ENCODE measurements at places on chromosomes 11 and 22. TPM values are rescaled to one million over a fixed set of nuclear protein-coding genes. Genes with fewer than 3 reads are reported as not detected.

Gene ZW10
- 7.8 TPM for total RNA-seq

Gene HORMAD2
- total RNA-seq = 1.6 TPM

DNA sequence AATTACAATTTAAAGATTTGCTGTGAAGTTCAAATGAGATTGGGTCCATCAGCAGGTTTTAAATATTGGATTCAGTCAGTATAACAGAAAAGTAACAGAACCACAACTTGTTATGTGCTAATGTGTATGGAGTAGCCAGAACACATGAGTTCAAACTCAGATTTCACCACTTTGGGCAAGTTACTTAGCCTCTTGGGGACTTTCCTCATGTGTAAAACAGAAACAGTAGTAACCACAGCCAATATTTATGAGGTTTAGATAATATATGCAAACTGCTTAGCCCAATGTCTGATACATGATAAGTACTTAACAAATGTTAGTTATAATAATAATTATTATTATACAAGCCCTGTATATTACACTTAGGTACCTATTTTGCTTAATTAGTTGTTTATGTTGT is 21.8 kb upstream of the SLC5A12 start:
- H3K36me3 ChIP-seq = no peaks in the 10 kb centered on the region
- H3K4me3 ChIP-seq = no peak overlapping the region
- no peaks in the 10 kb centered on the region for H3K27me3 ChIP-seq
- no peak overlapping the region for H3K27ac ChIP-seq

DNA sequence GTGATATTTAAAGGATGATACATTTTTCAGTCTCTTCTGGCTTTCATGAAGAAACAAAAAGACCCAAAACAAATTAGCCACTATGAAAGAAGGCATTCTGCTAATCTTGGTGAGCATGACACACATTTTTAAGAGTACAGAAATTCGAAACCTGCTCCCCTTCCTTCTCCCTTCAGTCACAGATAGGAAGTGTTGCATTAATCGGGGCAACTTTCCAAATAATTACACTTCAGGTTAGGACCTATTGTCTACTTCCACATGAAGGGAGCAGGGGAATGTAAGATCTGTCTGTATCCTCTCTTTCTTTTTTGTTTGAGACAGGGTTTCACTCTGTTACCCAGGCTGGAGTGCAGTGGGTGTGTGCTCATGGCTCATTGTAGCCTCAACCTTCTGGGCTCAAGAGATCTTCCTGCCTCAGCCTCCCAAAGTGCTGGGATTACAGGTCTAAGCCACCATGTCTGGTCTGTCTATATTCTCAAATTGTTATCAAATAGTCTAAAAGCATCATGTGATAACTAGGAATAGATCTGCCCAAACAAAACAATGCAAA is 45.8 kb downstream of the NCAM1 start:
- no peak overlapping the region for H3K27ac ChIP-seq
- no peak overlapping the region for H3K4me3 ChIP-seq

- H3K27ac ChIP-seq = no peak overlapping the region
- H3K4me3 ChIP-seq = no peak overlapping the region
- H3K4me1 ChIP-seq = no peaks in the 10 kb centered on the region
- H3K27me3 ChIP-seq = no peaks in the 10 kb centered on the region
- H3K36me3 ChIP-seq = no peaks in the 10 kb centered on the region
Measured at GRCh38 chr11:23674866-23675265, 814.6 kb upstream of the CCDC179 start.

GRCh38 chr11:126113963-126114362 is 51.3 kb upstream of the CDON start:
- peak; percentile 79 for DNase-seq
- no peaks in the 10 kb centered on the region for H3K36me3 ChIP-seq
- H3K4me1 ChIP-seq = peaks cover 33% of the 10 kb centered on the region
- no peak overlapping the region for H3K4me3 ChIP-seq

- no peak overlapping the region for H3K4me3 ChIP-seq
- DNase-seq = no peak
- no peaks in the 10 kb centered on the region for H3K27me3 ChIP-seq
Measured at GRCh38 chr11:71370895-71371673, 77.1 kb downstream of the DHCR7 start.

GRCh38 chr11:106087815-106088435 is 10.5 kb downstream of the AASDHPPT start:
- H3K27me3 ChIP-seq = no peaks in the 10 kb centered on the region
- H3K4me1 ChIP-seq = peaks cover 21% of the 10 kb centered on the region
- peaks cover 26% of the 10 kb centered on the region for H3K36me3 ChIP-seq
- H3K27ac ChIP-seq = no peak overlapping the region
- H3K4me3 ChIP-seq = no peak overlapping the region
- DNase-seq = peak; percentile 24

DNA sequence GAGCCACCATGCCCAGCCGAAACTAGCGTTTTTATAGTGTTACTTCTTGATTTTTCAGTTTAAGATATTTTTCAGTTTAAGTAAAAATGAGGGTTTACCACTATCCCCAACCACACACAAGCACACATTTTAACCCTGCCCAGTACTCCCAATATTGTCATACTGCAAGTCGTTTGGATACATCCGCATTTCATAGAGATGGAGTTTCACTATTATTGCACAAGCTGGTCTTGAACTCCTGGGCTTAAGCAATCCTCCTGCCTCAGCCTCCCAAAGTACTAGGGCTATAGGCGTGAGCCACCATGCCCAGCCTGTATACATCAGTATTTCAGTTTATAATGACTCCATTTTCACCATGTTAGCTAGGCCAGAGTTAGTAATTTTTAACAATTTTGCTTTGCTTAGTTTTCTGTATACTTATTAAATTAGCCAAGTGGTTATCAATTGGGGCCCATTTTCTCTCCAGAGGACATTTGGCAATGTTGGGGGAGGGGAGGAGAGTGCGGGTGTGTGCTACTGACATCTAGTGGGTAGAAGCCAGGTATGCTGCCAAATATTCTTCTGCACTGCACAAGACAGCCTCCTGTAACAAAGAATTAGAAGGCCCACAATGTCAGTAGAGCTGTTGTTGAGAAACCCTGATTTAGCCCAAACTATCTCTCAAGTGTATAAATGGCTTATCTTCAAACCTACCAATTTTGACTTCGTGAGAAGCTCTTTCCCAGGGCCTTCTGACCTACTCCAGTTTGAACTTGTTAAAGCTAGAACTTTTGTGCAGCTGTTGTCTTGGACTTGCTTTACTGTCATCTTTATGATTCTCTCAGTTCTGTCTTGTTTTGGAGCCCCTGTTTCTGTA is 7.3 kb downstream of the USP47 start:
- H3K27me3 ChIP-seq = no peaks in the 10 kb centered on the region
- H3K4me1 ChIP-seq = peaks cover 38% of the 10 kb centered on the region
- no peaks in the 10 kb centered on the region for H3K36me3 ChIP-seq
- H3K27ac ChIP-seq = no peak overlapping the region

- no peaks in the 10 kb centered on the region for H3K36me3 ChIP-seq
- no peak overlapping the region for H3K27ac ChIP-seq
- H3K27me3 ChIP-seq = no peaks in the 10 kb centered on the region
- no peaks in the 10 kb centered on the region for H3K4me1 ChIP-seq
- H3K4me3 ChIP-seq = no peak overlapping the region
- DNase-seq = no peak
Measured at GRCh38 chr11:116331381-116331780, 441.4 kb downstream of the BUD13 start.

GRCh38 chr22:49667236-49667635 is 160.4 kb downstream of the BRD1 start:
- H3K4me1 ChIP-seq = no peaks in the 10 kb centered on the region
- peak overlapping the region; percentile 19 for H3K27ac ChIP-seq
- H3K27me3 ChIP-seq = peaks cover 4% of the 10 kb centered on the region
- no peak for DNase-seq
- no peaks in the 10 kb centered on the region for H3K36me3 ChIP-seq

- no peaks in the 10 kb centered on the region for H3K4me1 ChIP-seq
- no peaks in the 10 kb centered on the region for H3K36me3 ChIP-seq
- DNase-seq = no peak
- H3K27me3 ChIP-seq = no peaks in the 10 kb centered on the region
- H3K4me3 ChIP-seq = no peak overlapping the region
Measured at GRCh38 chr11:17682848-17683247, 36.5 kb upstream of the MYOD1 start.

Measured in right lobe of liver (tissue), 6 donors.